ENCODE measurements at places on chromosomes 5 and 9. TPM values are rescaled to one million over a fixed set of nuclear protein-coding genes. Genes with fewer than 3 reads are reported as not detected.

Gene RNF208
- 0.73 TPM for total RNA-seq

Gene TSTD2
- 37.8 TPM for total RNA-seq

Gene VCAN
- 504 TPM for total RNA-seq

Gene FRMD3
- total RNA-seq, result 11.3 TPM

Gene NR2F1
- total RNA-seq, result 97.7 TPM

Gene RANBP3L
- total RNA-seq, result 8.0 TPM

Gene PCDHB13
- total RNA-seq, result 16.3 TPM

Gene TMEM38B
- total RNA-seq, result 19.3 TPM

Gene ADAMTS16
- 7.8 TPM for total RNA-seq

Gene ACTBL2
- not detected for total RNA-seq

Gene CEMIP2
- total RNA-seq, result 43.7 TPM

Gene OTP
- 0.27 TPM for total RNA-seq

Gene PNPLA7
- total RNA-seq, result 1.5 TPM

Gene PRKACG
- total RNA-seq, result not detected

Gene GRHPR
- total RNA-seq, result 50.3 TPM

Gene ANKRD34B
- 0.27 TPM for total RNA-seq

Gene KLF4
- 5.4 TPM for total RNA-seq

Gene CDC20B
- 0.18 TPM for total RNA-seq

Gene FBN2
- 20.1 TPM for total RNA-seq

Gene ADAMTS12
- 7.6 TPM for total RNA-seq

Gene IFNA21
- not detected for total RNA-seq

Gene GLRA1
- 3.6 TPM for total RNA-seq

Gene SCAI
- 42.6 TPM for total RNA-seq

Gene ANP32B
- total RNA-seq, result 7.8 TPM

Gene PIK3R1
- 88.2 TPM for total RNA-seq

Gene TGFBI
- total RNA-seq, result 23.3 TPM

Gene NPDC1
- total RNA-seq, result 24.0 TPM

Gene SNCAIP
- total RNA-seq, result 70.7 TPM

Gene BRD9
- total RNA-seq, result 44.2 TPM

Gene GABRA1
- 34.5 TPM for total RNA-seq

Gene POU5F2
- 8.7 TPM for total RNA-seq

Gene BHMT
- total RNA-seq, result 0.64 TPM

Gene INSL6
- not detected for total RNA-seq

Gene SLC6A7
- 5.9 TPM for total RNA-seq

Gene SIGMAR1
- total RNA-seq, result 24.3 TPM

Gene DAB2IP
- 17.1 TPM for total RNA-seq

Gene ZNF367
- total RNA-seq, result 8.3 TPM

Gene PCDHB14
- total RNA-seq, result 16.3 TPM

Gene FREM1
- 37.3 TPM for total RNA-seq

Gene CDH12
- 39.0 TPM for total RNA-seq
